ENCODE measurements at places on chromosomes 13 and 19.

- no peak for DNase-seq
Observed at GRCh38 chr19:43489310-43489709, 15.2 kb downstream of the PHLDB3 start.

DNA sequence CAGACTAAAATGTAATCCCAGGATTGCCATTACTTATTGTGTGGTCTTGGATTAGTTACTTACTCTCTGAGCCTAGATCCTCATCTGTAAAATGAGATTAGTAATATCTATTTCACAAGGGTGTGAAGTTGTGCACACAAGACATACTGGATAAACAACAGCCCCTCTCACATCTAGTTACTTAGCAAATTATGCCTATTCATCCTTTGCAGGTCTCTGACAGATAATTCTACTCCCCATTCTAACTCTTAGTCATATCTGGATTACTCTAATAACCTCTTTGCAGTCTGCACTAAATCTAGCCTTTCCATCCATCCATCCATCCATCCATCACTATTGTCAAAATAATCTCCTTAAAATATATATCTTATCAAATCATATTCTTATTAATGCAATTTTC is 12.4 kb downstream of the MTRF1 start:
- no peak for DNase-seq

- DNase-seq, result no peak
Observed at GRCh38 chr13:50581586-50582196, 261.8 kb downstream of the DLEU7 start.

- no peak for DNase-seq
Observed at GRCh38 chr19:1975162-1975480, 34.1 kb downstream of the CSNK1G2 start.

All from right hindlimb (tissue), 1 donor.